Osteoblast (primary cell): ENCODE measurements at places on chromosomes 5 and 9. TPM values are rescaled to one million over a fixed set of nuclear protein-coding genes. Genes with fewer than 3 reads are reported as not detected.

DNA sequence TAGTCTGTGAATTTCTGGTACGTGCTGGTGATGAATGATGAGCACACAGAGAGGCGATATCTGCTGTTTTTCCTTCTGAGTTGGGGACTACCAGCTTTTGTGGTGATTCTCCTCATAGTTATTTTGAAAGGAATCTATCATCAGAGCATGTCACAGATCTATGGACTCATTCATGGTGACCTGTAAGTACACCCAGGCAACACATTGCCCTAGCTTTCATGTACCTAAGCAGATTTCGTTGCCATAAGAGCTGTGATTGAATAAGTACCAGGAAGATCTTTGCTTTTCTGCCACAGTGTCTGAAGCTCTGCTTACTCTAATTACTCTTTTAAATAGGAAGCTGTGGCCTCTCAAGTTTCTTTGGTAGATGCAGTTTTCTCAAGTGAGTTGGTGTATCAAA lies 397.8 kb downstream of the ARRDC3 start:
- H3K4me3 ChIP-seq = no peak overlapping the region
- no peaks in the 10 kb centered on the region for H3K36me3 ChIP-seq
- H3K27ac ChIP-seq = no peak overlapping the region
- DNase-seq = peak; percentile 0
- peaks cover 15% of the 10 kb centered on the region for H3K4me1 ChIP-seq

- H3K36me3 ChIP-seq = no peaks in the 10 kb centered on the region
- no peak overlapping the region for H3K27ac ChIP-seq
- H3K27me3 ChIP-seq = no peaks in the 10 kb centered on the region
- no peaks in the 10 kb centered on the region for H3K4me1 ChIP-seq
Measured at GRCh38 chr5:143862271-143862670, 50.3 kb downstream of the HMHB1 start.

The HNRNPAB gene
- 40.9 and 42.4 TPM in 2 replicates for total RNA-seq

GRCh38 chr5:72723581-72723980 lies 92.9 kb upstream of the TNPO1 start:
- H3K36me3 ChIP-seq = no peaks in the 10 kb centered on the region
- no peak overlapping the region for H3K27ac ChIP-seq
- no peaks in the 10 kb centered on the region for H3K4me1 ChIP-seq

The FAM78A gene
- 0.36 and 0.59 TPM in 2 replicates for total RNA-seq

GRCh38 chr9:125492719-125493118 lies 214.3 kb downstream of the MAPKAP1 start:
- no peak overlapping the region for H3K4me3 ChIP-seq
- no peak for DNase-seq

GRCh38 chr9:5382479-5382878 lies 42.8 kb upstream of the RLN1 start:
- no peak overlapping the region for H3K27ac ChIP-seq
- no peak for DNase-seq
- no peak overlapping the region for H3K4me3 ChIP-seq
- no peaks in the 10 kb centered on the region for H3K27me3 ChIP-seq

- H3K27me3 ChIP-seq = no peaks in the 10 kb centered on the region
- H3K4me1 ChIP-seq = peaks cover 16% of the 10 kb centered on the region
- no peak for DNase-seq
- no peaks in the 10 kb centered on the region for H3K36me3 ChIP-seq
- peak overlapping the region; percentile 56 for H3K27ac ChIP-seq
- H3K4me3 ChIP-seq = no peak overlapping the region
Measured at GRCh38 chr9:76415731-76416130, 21.5 kb upstream of the RFK start.

GRCh38 chr5:159444441-159445082 lies 114.3 kb upstream of the IL12B start:
- H3K27ac ChIP-seq = no peak overlapping the region
- peak; percentile 89 for DNase-seq
- H3K36me3 ChIP-seq = no peaks in the 10 kb centered on the region

The SIGMAR1 gene
- total RNA-seq = 72.7 and 73.4 TPM in 2 replicates

- no peaks in the 10 kb centered on the region for H3K4me1 ChIP-seq
- H3K27ac ChIP-seq = no peak overlapping the region
- no peaks in the 10 kb centered on the region for H3K27me3 ChIP-seq
- H3K4me3 ChIP-seq = no peak overlapping the region
Measured at GRCh38 chr5:105751908-105752307, 1918.8 kb downstream of the EFNA5 start.

DNA sequence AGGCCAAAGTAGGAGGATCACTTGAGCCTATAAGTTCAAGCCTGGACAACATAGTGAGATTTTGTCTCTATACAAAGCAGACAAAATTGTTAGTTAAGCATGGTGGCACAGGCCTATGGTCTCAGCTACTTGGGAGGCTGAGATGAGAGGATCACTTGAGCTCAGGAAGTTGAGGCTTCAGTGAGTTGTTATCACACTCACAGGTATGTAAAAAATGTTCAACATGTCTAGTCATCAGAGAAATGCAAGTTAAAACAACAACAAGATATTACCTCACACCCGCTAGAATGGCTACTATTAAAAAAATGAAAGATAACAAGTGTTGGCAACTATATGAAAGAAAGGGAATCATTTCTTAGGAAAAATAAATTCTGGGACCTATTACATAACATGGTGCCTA lies 341.5 kb upstream of the ST8SIA4 start:
- no peak overlapping the region for H3K27ac ChIP-seq
- H3K4me3 ChIP-seq = no peak overlapping the region
- H3K27me3 ChIP-seq = no peaks in the 10 kb centered on the region
- no peaks in the 10 kb centered on the region for H3K36me3 ChIP-seq

The INSYN2B gene
- 2.2 and 3.5 TPM in 2 replicates for total RNA-seq

DNA sequence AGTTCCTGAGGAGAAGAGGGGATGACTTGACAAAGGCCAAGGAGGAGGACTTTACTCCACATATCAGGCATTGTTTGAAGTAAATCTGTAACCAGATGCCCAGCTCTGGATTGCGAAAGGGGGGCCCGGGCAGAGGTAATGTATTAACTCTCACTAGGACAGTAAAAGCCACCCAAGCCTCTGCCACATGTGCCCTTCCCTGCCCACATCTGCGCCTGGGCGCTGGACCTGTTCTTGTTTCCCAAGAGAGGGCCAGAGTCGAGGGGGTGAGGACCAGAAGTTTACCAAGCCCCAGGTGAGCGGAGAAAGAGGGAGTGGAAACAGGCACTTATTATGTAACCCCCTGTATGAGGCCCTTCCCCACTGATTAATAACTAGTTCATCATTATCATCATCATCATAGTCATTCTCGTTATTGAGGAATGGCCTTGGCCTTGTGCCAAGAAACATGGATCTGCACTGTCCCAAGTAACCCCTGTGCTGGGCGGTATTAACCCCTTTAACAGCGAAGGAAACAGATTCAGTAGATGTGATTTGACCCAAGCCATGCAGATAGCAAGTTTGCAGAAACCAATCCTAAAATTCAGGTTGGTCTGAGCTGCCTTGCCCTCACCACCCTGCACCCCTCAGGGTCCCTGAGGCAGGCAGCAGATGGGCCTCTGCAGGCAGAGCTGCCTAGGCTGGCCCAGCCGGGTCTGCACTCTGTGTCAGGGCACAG lies at the start of gene SLC23A1:
Gene SLC23A1 (minus strand): TSS at position 23 of the 718 bp plus-strand sequence. CDS start 44 bp downstream, outside the sequence.
- no peak within 1 kb of the TSS for H3K27ac ChIP-seq
- no peak within 1 kb of the TSS for H3K4me3 ChIP-seq
- no peaks in the 10 kb centered on the region for H3K27me3 ChIP-seq
- peaks cover 4% of the 10 kb centered on the region for H3K4me1 ChIP-seq

- peak overlapping the region; percentile 35 for H3K27ac ChIP-seq
- H3K4me1 ChIP-seq = peaks cover 28% of the 10 kb centered on the region
- H3K36me3 ChIP-seq = no peaks in the 10 kb centered on the region
- no peaks in the 10 kb centered on the region for H3K27me3 ChIP-seq
Measured at GRCh38 chr9:13942695-13943094, 371.2 kb downstream of the NFIB start.

- no peak for DNase-seq
- no peak overlapping the region for H3K4me3 ChIP-seq
- H3K36me3 ChIP-seq = no peaks in the 10 kb centered on the region
Measured at GRCh38 chr5:80250801-80251200, 5.0 kb downstream of the SERINC5 start.

DNA sequence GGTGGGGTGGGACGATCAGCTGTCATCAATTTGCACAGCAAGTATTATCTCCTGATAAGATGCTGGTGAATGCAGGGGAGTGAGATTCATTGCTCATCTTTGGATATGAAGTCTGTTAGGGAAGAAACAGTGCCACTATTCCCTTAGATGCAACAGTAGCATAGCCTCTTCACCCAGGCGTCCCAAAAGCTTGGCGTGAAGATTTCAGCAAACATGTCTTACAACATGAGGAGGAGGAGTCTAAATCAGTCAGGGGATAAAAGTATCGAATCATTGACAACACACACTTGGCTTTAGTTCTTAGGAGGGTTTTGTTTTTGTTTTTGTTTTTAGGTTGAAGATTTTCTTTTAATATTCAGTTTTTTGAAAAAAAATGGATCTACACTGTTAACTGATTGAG lies 26.5 kb downstream of the SNX18 start:
- H3K27me3 ChIP-seq = no peaks in the 10 kb centered on the region
- no peak overlapping the region for H3K27ac ChIP-seq
- H3K36me3 ChIP-seq = peaks cover under 1% of the 10 kb centered on the region
- no peak for DNase-seq
- peaks cover 14% of the 10 kb centered on the region for H3K4me1 ChIP-seq

GRCh38 chr9:127815512-127816361 lies 13.1 kb downstream of the FPGS start:
- H3K36me3 ChIP-seq = peaks cover 84% of the 10 kb centered on the region
- no peak overlapping the region for H3K4me3 ChIP-seq

GRCh38 chr9:123745933-123746332 lies 184.0 kb downstream of the DENND1A start:
- no peak overlapping the region for H3K4me3 ChIP-seq
- H3K36me3 ChIP-seq = no peaks in the 10 kb centered on the region
- H3K27me3 ChIP-seq = no peaks in the 10 kb centered on the region

The CREBRF gene
- 35.8 and 38.3 TPM in 2 replicates for total RNA-seq

DNA sequence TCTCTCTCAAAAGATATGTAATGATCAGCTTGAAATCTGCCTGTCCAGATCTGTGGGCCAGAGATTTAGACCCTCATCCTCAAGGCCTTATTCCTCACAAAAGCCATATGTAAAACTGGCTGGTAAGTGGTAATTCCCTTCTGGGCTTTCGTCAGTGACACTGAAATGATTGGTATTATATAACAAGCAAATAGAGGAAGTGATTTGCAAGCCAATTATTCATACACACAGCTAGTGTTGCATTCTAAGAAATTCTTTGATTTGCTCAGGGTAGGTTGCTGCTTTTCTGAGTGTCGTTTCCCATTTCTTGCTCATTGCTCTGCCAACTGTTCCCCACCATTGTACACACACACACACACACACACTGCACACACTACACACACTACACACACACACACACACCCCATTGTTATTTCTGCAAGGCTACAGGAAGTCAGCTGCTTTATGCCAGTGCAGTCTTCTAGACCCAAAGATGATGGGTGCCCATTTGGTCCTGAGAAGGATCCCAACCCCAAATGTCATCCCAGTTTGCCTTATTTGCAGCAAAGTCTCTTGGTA lies 76.8 kb downstream of the PRLR start:
- H3K27ac ChIP-seq = no peak overlapping the region
- H3K4me3 ChIP-seq = no peak overlapping the region
- no peak for DNase-seq
- H3K36me3 ChIP-seq = no peaks in the 10 kb centered on the region
- H3K27me3 ChIP-seq = no peaks in the 10 kb centered on the region
- no peaks in the 10 kb centered on the region for H3K4me1 ChIP-seq

The NKD2 gene
- total RNA-seq = under 0.01 TPM in 1 of 2 replicates, not detected in the other

The TRIM36 gene
- total RNA-seq = under 0.01 and 0.36 TPM in 2 replicates

The RLN1 gene
- total RNA-seq = not detected in 2 replicates

- peaks cover 43% of the 10 kb centered on the region for H3K36me3 ChIP-seq
- DNase-seq = peak; percentile 93
- H3K27me3 ChIP-seq = no peaks in the 10 kb centered on the region
- peak overlapping the region; percentile 99 for H3K4me3 ChIP-seq
- H3K4me1 ChIP-seq = peaks cover 24% of the 10 kb centered on the region
- H3K27ac ChIP-seq = peak overlapping the region; percentile 76
Measured at GRCh38 chr9:136726631-136727191, 14.3 kb downstream of the DIPK1B start.

- no peaks in the 10 kb centered on the region for H3K36me3 ChIP-seq
- H3K4me3 ChIP-seq = no peak overlapping the region
- H3K27me3 ChIP-seq = no peaks in the 10 kb centered on the region
Measured at GRCh38 chr5:117547192-117547591, 972.6 kb upstream of the SEMA6A start.

GRCh38 chr9:68492806-68493205 lies 47.9 kb downstream of the TMEM252 start:
- no peak overlapping the region for H3K27ac ChIP-seq
- H3K4me1 ChIP-seq = no peaks in the 10 kb centered on the region
- no peaks in the 10 kb centered on the region for H3K36me3 ChIP-seq
- no peak overlapping the region for H3K4me3 ChIP-seq
- no peaks in the 10 kb centered on the region for H3K27me3 ChIP-seq
- DNase-seq = no peak

GRCh38 chr9:81621118-81621517 lies 68.2 kb downstream of the TLE1 start:
- DNase-seq = no peak
- no peaks in the 10 kb centered on the region for H3K27me3 ChIP-seq
- no peak overlapping the region for H3K27ac ChIP-seq
- peaks cover 7% of the 10 kb centered on the region for H3K4me1 ChIP-seq
- no peaks in the 10 kb centered on the region for H3K36me3 ChIP-seq

The STK32A gene
- total RNA-seq = 1.2 and 1.8 TPM in 2 replicates

The PCDHGA3 gene
- 2.4 and 2.9 TPM in 2 replicates for total RNA-seq

DNA sequence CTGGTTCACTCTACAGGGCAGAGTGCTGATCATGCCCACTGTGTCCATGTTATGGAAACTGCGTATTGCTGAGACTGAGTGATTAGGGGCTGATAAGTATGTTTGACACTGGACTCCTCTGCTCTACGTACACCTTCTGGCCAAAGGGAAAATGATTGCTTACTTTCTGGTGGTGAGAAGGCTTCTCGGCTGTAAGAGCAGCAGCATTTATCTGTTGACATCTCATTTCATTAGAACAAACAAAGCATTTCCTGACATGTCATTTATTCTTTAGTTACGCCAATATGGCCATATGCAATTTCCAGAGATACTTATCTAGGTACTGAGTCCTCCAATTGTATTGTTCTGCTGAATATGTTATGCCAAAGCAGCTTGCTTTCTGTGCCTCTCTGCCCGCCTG lies 5.6 kb downstream of the FAXDC2 start:
- H3K4me1 ChIP-seq = peaks cover 6% of the 10 kb centered on the region
- H3K4me3 ChIP-seq = no peak overlapping the region
- no peaks in the 10 kb centered on the region for H3K36me3 ChIP-seq
- DNase-seq = no peak
- no peaks in the 10 kb centered on the region for H3K27me3 ChIP-seq
- H3K27ac ChIP-seq = no peak overlapping the region

DNA sequence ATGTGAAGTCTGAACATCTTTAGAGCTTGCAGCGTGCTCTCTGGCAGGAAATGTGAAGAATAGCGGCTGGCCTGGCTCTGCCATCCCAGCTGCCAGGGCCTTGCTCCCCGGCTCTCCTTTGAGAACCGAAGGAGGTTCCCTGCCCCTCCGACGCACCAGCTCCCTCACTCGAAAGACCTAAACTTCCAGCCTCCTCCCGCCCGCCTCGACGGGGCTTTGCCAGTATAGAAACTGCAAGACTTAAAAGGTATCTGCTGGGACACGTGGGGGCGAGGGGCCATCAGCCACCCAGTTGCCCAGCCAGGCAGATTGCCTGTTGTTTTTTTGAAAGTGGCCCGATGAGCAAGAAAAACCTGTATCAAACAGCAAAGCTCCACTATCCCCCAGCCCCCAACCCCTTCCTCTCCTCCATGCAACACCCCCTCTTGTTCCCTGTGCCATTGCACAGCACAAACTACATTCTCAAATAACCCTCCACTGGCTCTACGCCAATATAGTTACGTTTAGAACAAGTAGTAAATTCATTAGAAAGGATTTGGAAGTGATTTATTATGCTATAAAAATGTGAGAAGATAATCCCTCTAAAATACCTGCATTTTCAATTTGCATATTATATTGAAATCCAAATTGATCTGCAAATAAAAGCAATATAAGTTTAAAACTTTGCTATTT lies 331.9 kb downstream of the MED10 start:
- no peak overlapping the region for H3K4me3 ChIP-seq
- no peaks in the 10 kb centered on the region for H3K4me1 ChIP-seq
- peak; percentile 21 for DNase-seq
- H3K36me3 ChIP-seq = no peaks in the 10 kb centered on the region
